Effector memory CD4-positive, alpha-beta T cell (primary cell): ENCODE measurements at places on chromosomes 3 and 15.

DNA sequence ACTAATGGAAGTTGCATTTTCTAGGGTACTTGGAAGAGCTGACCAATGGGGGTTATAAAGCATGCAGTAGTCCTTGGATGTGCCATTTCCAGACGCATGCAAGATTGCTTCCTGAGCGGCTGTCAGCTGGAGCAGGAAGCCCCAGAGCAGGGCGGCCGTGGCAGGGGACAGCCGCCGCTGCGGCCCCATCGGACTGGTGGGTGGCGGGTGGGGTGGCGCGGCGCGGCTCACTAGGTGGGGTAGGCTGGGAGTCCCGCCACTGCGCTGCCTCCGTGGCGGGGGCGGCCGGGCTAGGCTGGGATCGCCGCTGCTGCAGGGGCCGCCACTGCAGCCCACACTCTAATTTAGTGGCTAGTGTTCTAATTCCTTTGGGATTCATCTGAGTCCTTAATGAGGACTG lies 56.5 kb upstream of the FGF7 start:
- no peak for DNase-seq

DNA sequence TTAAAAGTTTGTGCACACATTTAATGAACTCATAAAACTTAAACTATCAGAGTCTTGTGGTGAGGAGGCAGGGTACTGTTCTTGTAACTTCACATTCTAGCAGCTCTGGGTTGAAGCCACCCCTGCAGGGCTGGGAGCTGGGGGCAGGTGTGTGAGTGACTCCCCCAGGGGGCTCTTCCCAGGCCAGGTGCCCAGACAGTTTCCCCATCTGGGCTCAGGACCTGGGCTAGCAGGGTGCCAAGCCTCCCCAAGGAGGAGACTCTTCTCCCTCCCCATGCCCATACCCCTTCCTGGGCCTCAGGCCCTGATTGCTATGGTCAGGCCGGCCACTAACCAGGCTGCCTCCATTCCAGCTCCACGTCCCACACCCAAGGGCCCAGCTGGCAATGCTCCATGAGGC lies 22.0 kb upstream of the CHCHD6 start:
- DNase-seq, result no peak

- DNase-seq, result no peak
These were observed 337.8 kb downstream of the FEZF2 start for GRCh38 chr3:62035402-62036057.

DNA sequence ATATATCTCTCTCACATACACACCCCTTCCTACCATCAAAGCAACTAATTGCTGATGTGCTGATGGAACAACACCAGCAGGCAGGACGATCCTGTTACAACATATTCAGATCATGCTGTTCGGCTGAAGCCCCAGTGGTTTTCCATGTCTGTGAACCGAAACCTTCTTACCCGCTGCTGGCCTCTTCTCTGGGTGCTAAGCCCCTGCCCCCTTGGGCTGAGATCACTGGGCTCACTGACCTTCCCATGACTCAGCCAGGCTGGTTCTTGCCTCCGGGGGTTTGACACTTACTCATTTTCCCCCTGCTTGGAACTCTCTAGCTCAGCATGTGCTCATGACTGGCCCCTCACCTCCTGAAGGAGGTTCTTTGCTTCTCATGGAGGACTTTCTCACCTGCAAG lies 122.0 kb upstream of the RGMA start:
- no peak for DNase-seq

- no peak for DNase-seq
These were observed 186.1 kb upstream of the CGNL1 start for GRCh38 chr15:57190208-57190607.

GRCh38 chr3:124360563-124360962 lies 368.6 kb upstream of the ROPN1 start:
- DNase-seq, result no peak

DNA sequence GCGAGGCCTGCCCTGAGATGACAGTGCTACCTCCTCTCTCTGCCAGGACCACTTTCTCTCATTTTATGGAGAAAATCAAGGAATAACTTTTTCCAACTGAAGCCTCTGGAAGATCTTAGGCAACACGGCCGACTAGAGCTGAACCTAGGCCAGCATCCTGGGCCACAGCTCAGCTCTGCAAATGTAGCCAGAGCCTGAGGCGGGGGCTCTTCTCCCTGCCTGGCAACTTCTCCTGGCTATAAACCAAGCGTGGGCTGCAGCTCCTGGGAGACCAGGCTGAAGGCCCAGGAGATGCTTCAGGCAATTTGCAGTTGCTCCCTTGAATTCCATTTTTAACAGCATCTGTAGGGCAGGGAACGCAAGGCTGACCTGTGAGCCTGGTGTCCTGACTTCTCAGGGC lies 74.9 kb downstream of the CEMIP start:
- DNase-seq, result no peak

GRCh38 chr3:39376959-39377634 lies 6.1 kb upstream of the SLC25A38 start:
- DNase-seq, result no peak

- DNase-seq, result no peak
These were observed 32.2 kb upstream of the RBP1 start for GRCh38 chr3:139571711-139572110.

DNA sequence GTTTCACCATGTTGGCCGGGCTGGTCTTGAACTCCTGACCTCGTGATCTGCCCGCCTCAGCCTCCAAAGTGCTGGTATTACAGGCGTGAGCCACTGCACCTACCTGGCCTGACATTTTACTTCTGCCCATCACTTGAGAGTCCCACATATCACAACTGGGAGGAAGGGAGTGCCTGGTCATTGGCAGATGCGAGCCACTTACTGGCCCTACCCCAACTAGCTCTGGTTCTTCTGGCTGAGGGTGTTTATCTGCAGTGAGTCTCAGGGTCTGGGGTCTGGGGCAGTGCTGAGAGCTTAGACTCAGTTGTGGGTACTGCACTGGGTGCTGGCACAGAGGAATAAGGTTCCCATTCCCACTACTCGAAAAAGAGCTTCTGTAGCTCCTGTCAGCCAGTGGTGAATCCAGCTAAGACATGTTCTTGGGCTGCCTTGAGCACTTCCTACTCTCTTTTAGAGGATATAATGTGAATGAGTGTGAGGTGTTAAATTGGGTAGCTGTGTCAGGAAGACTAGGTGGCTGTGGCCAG lies 30.2 kb downstream of the DAG1 start:
- DNase-seq, result no peak

DNA sequence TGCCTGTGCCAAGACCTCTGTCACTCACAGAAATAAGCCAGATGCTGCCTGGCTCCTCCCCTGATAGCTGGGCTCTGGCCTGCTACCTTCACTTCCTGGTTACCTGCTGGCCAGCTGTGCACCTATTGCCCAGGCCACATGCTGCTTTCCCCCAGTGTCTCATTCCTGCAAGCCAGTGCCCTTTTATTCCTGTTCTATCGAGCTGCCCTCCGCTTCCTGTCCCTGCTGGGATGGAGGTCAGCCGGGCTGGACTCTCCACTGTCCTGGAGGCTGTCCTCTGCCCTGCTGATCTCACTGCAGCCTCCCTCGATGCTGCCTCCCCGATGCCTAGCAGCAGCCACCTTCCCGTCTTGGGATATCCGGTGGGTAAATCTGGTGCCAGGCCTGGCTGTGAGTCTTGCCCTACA lies 37.0 kb upstream of the SNRPA1 start:
- no peak for DNase-seq

DNA sequence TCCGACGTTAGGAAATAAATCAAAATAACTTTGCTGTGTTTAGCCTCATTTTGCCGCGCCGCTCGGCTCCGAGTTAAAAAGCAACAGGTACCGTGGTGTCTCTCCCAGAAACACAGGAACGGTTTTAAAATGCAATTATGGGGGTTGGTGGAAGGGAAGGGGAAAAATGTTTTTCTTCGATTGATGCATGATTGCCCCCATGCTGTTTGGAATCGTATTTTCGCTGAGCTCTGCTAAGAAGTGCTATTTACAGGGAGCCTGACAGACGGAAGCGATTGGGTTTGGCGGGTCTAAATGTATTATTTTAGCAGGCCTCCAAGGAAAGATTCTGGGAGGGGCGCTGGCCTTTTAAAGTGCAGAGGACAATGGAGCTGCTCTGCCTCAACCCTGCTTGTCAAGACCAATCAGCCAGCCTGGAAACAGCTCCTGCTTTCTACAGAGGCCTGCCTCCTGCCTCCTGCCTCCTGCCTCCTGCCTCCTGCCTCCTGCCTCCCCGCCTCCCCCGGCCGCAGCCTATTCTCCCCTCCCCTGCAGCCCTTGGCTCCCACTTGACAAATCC lies 156.7 kb upstream of the TLE3 start:
- DNase-seq, result no peak

DNA sequence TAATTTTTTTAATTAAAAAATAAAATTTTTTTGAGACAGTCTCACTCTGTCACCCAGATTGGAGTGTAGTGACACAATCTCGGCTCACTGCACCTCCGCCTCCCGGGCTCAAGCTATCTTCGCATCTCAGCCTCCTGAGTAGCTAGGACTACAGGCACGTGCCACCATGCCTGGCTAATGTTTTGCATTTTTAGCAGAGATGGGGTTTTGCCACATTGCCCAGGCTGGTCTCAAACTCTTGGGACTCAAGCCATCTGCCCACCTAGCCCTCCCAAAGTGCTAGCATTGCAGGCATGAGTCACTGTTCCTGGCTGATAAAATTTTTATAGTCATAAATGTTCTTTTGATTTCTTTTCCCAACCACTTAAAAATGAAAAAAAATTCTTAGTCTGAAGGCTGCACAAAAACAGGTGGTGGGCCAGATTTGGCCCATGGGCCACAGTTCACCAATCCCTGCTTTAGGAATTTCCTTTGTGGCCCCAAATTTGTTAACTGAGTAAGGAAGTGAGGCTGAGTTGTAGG lies 9.2 kb downstream of the UBA5 start:
- no peak for DNase-seq

GRCh38 chr3:123656274-123656673 lies 71.4 kb upstream of the HACD2 start:
- no peak for DNase-seq

- DNase-seq, result no peak
These were observed 10.7 kb downstream of the CEP63 start for GRCh38 chr3:134496471-134497071.

GRCh38 chr3:194756460-194756779 lies 70.7 kb downstream of the FAM43A start:
- no peak for DNase-seq

DNA sequence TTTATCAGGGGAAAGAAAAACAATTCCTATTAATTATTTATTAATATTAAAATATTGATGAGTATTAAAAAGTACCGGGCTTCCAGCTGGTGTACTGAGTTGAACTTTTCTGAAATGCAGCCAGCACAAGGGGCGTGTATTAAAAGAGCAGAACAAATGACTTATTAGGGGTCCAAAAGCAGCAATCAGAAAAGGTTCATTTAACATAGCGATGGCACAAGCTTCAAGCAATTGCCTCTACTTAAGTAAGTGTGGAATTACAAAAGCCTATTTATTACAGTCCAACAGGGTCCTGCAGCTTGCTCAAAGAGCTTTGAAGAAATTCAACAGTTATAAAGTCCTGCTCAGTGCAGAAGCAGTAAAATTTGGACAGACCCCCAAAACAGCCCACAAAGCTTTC lies 285.6 kb downstream of the EPHA3 start:
- DNase-seq, result no peak

GRCh38 chr15:31302778-31303725 lies 23.6 kb upstream of the KLF13 start:
- no peak for DNase-seq

DNA sequence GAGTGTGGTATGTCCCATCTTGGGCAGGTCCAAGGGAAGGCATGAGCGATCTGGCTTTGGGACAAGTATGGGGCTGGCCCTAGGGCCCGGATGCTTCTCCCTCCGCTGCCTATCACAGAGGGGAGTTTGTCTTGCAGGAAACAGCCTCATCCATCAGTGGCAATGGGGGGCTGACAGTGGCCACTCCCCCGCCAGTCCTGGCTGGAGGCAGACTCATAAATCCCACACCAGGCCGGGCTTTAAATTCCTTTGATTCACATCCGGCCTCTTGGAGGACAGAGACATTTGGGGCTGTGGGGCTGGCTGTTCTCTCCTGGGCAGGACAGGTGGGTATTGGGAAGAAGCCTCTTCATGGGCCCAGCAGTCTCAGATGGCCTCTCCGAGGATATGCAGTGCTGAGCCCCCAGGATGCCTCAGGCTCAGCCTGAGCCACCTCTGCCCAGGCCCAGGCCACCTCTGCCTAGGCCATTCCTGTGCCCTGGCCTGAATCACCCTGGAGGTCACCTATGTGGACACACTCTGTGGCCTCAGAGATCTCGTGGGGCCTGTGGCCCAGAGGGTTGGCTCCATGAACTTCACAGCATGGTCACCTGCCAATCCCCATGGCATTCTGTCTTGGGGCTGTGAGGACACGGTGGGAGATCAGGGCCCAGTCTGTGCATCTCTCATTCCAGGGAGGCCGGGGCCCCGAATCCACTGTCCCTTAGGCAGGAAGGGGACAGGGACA lies 84.2 kb upstream of the GOLGA6L4 start:
- no peak for DNase-seq

- no peak for DNase-seq
These were observed 7.6 kb downstream of the CMTM6 start for GRCh38 chr3:32495085-32495484.

GRCh38 chr15:43927203-43927602 lies 100.4 kb downstream of the WDR76 start:
- no peak for DNase-seq

DNA sequence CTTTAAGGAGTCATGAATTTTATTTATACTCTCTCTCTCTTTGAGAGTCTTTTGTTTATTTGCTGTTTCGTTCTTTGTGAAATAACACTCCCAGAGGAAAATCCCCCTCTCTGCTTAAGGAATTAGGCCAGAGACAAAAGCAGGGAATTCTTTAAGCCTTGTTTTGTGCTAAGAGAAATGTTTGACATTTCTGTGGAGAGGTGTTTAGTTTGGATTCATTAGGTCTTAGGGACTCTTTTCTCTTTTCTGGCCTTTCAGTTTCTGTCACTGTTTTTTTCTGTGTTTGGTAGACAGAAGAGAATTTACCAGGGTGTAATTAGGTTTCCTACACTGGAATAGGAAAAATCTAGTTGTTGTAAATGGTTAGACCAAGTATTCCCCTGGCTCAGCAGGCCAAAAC lies 241.8 kb upstream of the NR2F2 start:
- DNase-seq, result no peak

DNA sequence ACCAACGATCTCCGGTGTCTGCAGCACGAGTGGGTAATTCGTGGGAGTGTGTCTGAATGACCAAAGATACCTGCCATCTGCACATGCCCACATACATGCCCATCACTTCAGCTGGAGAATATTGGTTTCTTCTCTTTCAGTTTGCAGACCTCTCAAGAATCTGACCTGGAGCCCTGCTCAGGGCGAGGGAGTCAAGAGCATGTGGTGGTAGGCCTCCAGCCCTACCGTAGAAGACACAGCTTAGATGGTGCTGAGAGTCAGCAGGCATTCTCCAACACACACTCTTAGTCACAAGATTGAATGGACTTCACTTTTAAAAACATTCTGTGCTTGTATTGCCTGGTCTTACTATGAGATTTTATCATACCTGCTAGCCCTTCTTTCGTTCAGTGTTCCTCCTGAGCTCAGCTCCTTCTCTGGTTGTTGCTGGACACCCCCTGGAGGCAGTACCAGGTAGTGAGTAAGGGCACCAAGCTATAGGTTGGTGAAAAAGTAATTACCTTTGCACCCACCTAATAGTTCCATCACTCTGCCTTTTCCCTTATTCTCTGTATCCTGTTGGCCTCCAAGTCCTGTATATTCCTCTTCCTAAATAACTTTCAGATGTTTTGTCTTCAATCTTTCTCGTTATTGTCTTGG lies 252.0 kb downstream of the CACNA2D3 start:
- DNase-seq, result no peak
